Central memory CD8-positive, alpha-beta T cell (primary cell): ENCODE measurements at places on chromosomes 1 and 21.
A peak's percentile ranks its signal among the peaks of the same experiment; 100 is the strongest.

DNA sequence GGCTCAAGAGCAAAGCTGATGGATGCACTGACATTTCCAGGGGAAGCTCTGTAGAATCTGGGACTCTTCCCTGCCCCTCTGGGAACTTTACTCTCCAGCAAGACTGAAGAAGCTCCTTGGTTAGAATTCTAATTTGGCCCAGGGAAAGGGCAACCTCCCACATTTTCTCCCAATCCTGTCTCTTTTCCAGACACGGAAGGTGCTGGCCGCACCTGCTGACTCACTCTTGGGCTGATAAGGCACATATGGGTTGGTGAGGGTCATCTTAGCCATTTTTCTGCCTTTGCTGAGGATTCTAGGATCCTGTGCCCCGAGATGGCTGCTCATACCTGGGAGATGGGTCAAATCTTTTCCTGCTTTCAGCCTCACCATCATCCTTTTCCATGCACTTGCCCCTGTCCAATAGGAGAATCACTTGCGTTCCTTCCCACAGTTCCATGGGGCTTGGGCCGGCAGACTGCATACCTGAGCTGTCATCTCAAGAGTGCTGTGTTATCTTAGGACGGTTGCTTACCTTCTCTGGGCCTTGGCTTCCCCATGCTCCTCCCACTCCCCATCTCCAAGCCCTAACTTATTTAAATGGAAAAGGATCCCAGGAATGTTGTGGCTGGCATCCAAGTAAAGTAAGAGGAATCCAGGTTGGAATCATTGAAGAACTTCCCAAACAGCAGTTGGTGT, 1.3 kb downstream of the TINAGL1 start:
- no peaks in the 10 kb centered on the region for H3K4me1 ChIP-seq
- no peak overlapping the region for H3K4me3 ChIP-seq
- no peak overlapping the region for H3K27ac ChIP-seq
- H3K27me3 ChIP-seq: peaks cover 6% of the 10 kb centered on the region
- H3K36me3 ChIP-seq: no peaks in the 10 kb centered on the region

DNA sequence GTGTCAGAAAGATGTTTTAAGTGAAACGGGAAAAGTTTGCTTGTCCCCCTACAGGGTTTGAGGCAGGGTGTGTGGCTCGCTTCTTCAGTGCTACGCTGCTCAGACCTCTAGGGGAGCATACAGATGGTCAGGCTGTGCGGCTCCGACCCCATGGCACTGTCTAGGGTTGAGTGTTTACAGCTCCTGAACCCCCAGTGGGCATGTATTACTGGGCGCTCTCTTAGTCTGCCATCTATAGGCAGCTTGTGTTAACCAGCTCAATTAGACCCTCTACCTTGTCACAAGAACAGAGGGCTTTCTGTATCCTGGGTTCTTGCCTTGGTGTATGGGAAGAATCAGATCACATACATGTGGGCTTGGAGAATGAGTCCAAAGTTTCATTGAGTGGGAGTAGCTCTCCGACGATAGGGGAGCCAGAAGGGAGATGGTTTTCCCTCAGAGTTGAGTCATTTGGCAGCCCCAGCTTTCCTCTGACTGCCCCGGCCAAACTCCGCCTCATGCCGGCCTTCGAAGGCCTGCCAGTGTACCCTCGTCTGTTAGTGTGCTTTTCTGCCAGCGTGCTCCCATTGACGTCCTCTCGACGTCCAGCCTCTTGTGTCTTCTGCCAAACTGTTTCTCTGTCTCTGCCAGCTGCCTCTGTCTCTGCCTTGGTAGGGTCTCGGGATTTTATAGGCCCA, 38.6 kb upstream of the ADGRL4 start:
- H3K36me3 ChIP-seq: no peaks in the 10 kb centered on the region
- no peak overlapping the region for H3K4me3 ChIP-seq

DNA sequence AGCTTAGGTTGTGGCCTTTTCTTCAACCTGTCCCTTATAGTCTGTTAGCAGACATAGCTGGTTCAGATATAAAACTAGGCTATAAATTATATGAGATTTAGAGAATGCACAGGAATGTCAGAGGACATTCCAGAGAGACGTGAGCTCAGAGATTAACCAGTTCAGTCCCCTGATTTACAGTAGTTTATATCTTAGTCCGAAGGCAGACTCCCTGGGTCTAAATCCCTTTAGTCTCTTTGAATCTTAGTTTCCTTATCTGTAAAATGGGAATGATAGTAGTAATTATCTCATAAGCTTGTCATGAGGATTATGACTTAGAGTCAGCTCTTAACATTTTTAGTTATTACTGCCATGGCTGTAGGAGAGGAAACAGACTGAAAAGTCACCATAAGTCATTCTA, 45.5 kb upstream of the PLXNA2 start:
- H3K27ac ChIP-seq: no peak overlapping the region
- DNase-seq: no peak
- H3K4me1 ChIP-seq: peaks cover 6% of the 10 kb centered on the region
- peaks cover 36% of the 10 kb centered on the region for H3K27me3 ChIP-seq
- no peaks in the 10 kb centered on the region for H3K36me3 ChIP-seq
- H3K4me3 ChIP-seq: no peak overlapping the region

- H3K4me3 ChIP-seq: no peak overlapping the region
- peaks cover 1% of the 10 kb centered on the region for H3K36me3 ChIP-seq
- no peaks in the 10 kb centered on the region for H3K27me3 ChIP-seq
- H3K27ac ChIP-seq: no peak overlapping the region
- no peak for DNase-seq
Observed at GRCh38 chr1:65813956-65814355, 21.3 kb downstream of the PDE4B start.

GRCh38 chr1:10588640-10589039, 113.9 kb downstream of the PEX14 start:
- no peak for DNase-seq
- H3K27me3 ChIP-seq: no peaks in the 10 kb centered on the region
- H3K36me3 ChIP-seq: no peaks in the 10 kb centered on the region
- no peak overlapping the region for H3K27ac ChIP-seq
- peaks cover 9% of the 10 kb centered on the region for H3K4me1 ChIP-seq
- no peak overlapping the region for H3K4me3 ChIP-seq

DNA sequence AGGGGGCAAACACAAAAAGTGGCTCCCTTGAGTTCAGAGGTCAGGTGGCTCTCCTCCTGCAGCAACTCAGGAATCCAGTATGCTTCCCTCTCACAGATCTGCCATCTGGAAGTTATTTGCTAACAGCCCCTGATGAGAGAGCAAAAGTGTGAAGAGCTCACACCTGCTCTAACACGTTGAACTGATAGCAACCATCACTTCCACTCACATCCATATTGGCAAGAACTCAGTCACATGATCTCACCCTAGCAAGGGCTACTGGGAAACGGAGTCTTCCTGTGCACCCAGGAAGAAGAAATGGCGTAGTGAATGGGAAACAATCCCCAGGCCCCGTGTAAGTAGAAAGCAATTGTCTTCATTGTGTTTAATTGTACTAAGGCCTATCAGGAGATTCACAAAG, 20.7 kb upstream of the SLC45A1 start:
- H3K4me1 ChIP-seq: no peaks in the 10 kb centered on the region
- no peak overlapping the region for H3K4me3 ChIP-seq
- H3K27me3 ChIP-seq: peaks cover 22% of the 10 kb centered on the region
- no peaks in the 10 kb centered on the region for H3K36me3 ChIP-seq
- DNase-seq: no peak
- no peak overlapping the region for H3K27ac ChIP-seq

GRCh38 chr1:89355056-89355455, 8.8 kb upstream of the GBP6 start:
- peaks cover 5% of the 10 kb centered on the region for H3K36me3 ChIP-seq
- no peaks in the 10 kb centered on the region for H3K27me3 ChIP-seq
- no peak overlapping the region for H3K27ac ChIP-seq
- H3K4me1 ChIP-seq: peaks cover 18% of the 10 kb centered on the region

GRCh38 chr1:78840453-78841271, 165.9 kb downstream of the ADGRL4 start:
- no peak for DNase-seq
- H3K27me3 ChIP-seq: no peaks in the 10 kb centered on the region
- no peak overlapping the region for H3K4me3 ChIP-seq
- H3K36me3 ChIP-seq: no peaks in the 10 kb centered on the region
- peaks cover 7% of the 10 kb centered on the region for H3K4me1 ChIP-seq
- H3K27ac ChIP-seq: no peak overlapping the region

DNA sequence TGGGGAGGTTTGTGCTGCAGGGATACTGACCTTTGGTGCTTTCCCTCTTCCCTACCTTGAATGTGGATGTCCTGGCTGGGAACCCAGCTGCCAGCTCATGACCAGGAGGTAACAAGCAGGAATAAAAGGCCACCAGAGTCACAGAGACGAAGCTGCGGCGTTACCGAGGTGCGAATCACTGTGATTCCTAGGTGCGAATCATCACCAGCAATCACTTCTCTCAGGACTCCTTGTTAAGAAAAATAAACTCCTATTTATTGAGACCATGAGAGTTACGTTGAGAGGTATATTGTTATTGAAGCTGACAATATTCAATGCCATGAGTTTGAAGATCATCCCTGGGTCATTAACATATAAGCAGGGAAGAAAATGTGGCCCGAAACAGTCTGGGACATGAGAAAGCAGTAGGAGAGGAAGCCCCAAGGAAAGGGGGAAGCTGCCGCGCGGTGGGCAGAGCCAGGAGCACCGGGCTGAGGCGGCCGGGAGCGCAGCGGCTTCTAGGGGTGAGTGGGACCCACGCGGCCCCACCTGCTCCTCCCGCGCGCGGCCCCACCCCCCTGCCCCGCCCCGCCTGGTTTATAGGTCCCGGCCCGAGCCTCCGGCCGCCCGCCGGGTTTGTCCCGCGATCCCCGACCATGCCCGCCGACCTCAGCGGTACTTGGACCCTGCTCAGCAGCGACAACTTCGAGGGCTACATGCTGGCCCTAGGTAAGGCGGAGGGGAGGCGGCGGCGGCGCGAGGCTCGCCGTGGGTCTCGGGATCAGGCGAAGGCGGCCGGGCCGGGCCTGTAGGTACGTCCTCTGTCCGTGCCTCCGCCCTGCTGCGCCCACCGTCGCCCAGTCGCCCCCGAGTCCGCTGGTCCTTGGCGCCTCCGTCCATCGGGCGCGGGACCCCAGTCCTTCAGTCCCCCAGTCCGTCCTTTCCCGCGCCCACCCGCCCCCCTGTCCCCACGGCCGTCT, at the start of gene RBP7:
TSS of gene RBP7 (plus strand) at position 605 of the 959 bp plus-strand sequence. CDS start at position 636, 31 bp downstream.
- H3K4me3 ChIP-seq: peak within 1 kb of the TSS; percentile 79
- H3K4me1 ChIP-seq: peaks cover 7% of the 10 kb centered on the region
- no peak for DNase-seq
- no peak within 1 kb of the TSS for H3K27ac ChIP-seq
- H3K27me3 ChIP-seq: peaks cover 59% of the 10 kb centered on the region
- peaks cover 2% of the 10 kb centered on the region for H3K36me3 ChIP-seq

DNA sequence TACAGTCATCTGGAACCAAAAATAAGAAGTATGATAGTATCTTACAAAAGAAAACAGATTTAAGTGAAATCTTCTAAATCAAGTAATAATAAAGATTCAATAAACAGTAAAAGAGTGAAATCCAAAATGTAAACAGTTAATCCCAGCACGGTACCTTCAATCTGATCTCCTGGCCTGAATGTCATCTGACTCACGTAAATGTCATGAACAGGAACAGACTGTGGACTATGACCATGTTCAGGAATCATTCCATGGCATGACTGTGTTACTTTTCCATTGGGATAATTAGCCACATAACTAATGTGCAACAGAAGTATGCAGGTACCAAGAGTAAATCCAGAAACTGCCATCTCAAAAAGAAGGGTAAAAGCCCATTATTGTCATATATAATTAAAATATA, 18.0 kb downstream of the FRRS1 start:
- H3K27ac ChIP-seq: no peak overlapping the region
- H3K36me3 ChIP-seq: no peaks in the 10 kb centered on the region
- H3K4me1 ChIP-seq: no peaks in the 10 kb centered on the region
- H3K4me3 ChIP-seq: no peak overlapping the region

- no peak for DNase-seq
- peak overlapping the region; percentile 99 for H3K4me3 ChIP-seq
- no peaks in the 10 kb centered on the region for H3K27me3 ChIP-seq
- H3K36me3 ChIP-seq: peaks cover 83% of the 10 kb centered on the region
- H3K27ac ChIP-seq: peak overlapping the region; percentile 97
- peaks cover 76% of the 10 kb centered on the region for H3K4me1 ChIP-seq
Observed at GRCh38 chr1:101240041-101240430, 3.2 kb downstream of the S1PR1 start.

GRCh38 chr1:98221923-98222322, 301.1 kb upstream of the DPYD start:
- no peaks in the 10 kb centered on the region for H3K36me3 ChIP-seq
- H3K27ac ChIP-seq: no peak overlapping the region
- no peaks in the 10 kb centered on the region for H3K4me1 ChIP-seq

- H3K27ac ChIP-seq: no peak overlapping the region
- no peaks in the 10 kb centered on the region for H3K4me1 ChIP-seq
- no peak for DNase-seq
- no peaks in the 10 kb centered on the region for H3K36me3 ChIP-seq
- no peak overlapping the region for H3K4me3 ChIP-seq
Observed at GRCh38 chr1:245599371-245600174, 444.8 kb downstream of the KIF26B start.

- H3K27me3 ChIP-seq: no peaks in the 10 kb centered on the region
- H3K27ac ChIP-seq: no peak overlapping the region
- H3K36me3 ChIP-seq: no peaks in the 10 kb centered on the region
Observed at GRCh38 chr21:42153046-42153686, 65.8 kb upstream of the ABCG1 start.

DNA sequence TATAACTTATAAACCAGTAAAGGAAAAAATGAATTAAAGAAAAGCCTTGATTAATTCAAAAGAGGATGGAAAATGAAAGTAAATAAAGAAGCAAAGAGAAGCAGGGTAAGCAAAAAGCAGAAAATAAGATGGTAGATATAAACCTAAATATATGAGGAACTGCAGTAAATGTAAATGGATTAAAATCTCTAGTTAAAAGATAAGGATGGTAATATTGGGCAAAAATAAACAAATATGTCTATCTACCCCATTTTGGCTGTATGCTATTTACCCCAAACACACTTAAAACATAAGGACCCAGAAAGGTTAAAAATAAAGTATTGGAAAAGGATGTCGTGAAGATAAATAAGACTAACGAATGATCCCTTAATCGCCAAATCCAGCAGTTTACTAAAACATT, 161.9 kb downstream of the FOXD2 start:
- H3K36me3 ChIP-seq: no peaks in the 10 kb centered on the region
- no peak overlapping the region for H3K27ac ChIP-seq
- H3K27me3 ChIP-seq: peaks cover 73% of the 10 kb centered on the region
- DNase-seq: no peak
- H3K4me3 ChIP-seq: no peak overlapping the region

- no peak for DNase-seq
- H3K27me3 ChIP-seq: peaks cover 34% of the 10 kb centered on the region
- no peak overlapping the region for H3K4me3 ChIP-seq
- no peaks in the 10 kb centered on the region for H3K36me3 ChIP-seq
Observed at GRCh38 chr1:77271852-77272580, 9.8 kb upstream of the AK5 start.

GRCh38 chr1:21669258-21670058, at the start of gene RAP1GAP:
Gene RAP1GAP, minus strand, starts transcription at chr1:21669357. Its CDS starts 49,325 bp downstream, at chr1:21620032.
- peak within 1 kb of the TSS; percentile 57 for H3K4me3 ChIP-seq
- H3K27ac ChIP-seq: no peak within 1 kb of the TSS
- H3K36me3 ChIP-seq: peaks cover 3% of the 10 kb centered on the region
- DNase-seq: no peak
- H3K4me1 ChIP-seq: no peaks in the 10 kb centered on the region

- H3K27me3 ChIP-seq: peaks cover 55% of the 10 kb centered on the region
- peaks cover 2% of the 10 kb centered on the region for H3K36me3 ChIP-seq
- H3K27ac ChIP-seq: no peak overlapping the region
Observed at GRCh38 chr1:37732111-37732780, 32.7 kb downstream of the EPHA10 start.
